ENCODE measurements at places on chromosomes 2 and 18.

DNA sequence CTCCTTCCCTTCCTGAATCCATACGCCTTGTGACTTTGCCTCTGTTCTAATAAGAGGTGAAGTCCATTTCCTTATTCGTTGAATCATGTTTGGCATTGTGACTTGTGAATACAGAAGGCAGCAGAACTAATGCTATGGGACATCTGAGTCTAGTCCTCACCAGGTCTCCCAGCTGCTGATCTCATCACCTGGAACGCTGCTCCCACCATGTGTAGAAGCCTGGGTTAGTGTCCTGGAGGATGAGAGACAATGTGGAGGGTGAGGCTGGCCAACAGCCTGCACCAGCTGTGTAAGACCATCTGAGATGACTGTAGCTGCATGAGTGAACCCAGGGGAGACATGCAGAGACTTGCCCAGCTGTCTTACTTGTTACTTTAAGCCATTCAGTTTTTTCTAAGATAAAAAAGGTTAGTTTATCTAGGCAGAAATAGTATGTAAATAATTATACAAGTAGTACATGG is 3.5 kb upstream of the HAAO start:
- DNase-seq: no peak

- DNase-seq: no peak
These were observed 15.7 kb downstream of the C2orf69 start for GRCh38 chr2:199926806-199927205.

DNA sequence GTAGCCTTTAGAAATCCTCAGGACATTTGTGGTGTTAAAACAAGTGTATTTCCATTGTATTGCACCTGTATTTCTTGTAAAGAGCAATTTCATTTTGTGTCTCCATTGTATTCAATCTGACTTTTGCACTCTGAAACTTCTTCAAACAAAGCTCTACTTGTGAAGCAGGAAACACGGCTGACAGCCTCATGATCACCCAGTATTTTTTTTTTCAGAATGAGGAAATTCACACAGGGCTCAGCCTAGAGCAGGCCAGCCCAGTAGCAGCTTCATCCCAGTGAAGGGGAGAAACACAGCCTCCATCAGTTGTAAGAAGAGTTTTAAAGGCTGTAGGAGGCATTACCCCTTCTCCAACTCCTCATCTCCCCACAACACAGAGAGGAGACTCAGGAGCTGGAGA is 175.9 kb upstream of the KLHL29 start:
- DNase-seq: no peak

GRCh38 chr18:68428661-68429060 is 286.2 kb downstream of the TMX3 start:
- DNase-seq: no peak

- DNase-seq: no peak
These were observed 127.7 kb downstream of the RAPGEF4 start for GRCh38 chr2:172863341-172863740.

DNA sequence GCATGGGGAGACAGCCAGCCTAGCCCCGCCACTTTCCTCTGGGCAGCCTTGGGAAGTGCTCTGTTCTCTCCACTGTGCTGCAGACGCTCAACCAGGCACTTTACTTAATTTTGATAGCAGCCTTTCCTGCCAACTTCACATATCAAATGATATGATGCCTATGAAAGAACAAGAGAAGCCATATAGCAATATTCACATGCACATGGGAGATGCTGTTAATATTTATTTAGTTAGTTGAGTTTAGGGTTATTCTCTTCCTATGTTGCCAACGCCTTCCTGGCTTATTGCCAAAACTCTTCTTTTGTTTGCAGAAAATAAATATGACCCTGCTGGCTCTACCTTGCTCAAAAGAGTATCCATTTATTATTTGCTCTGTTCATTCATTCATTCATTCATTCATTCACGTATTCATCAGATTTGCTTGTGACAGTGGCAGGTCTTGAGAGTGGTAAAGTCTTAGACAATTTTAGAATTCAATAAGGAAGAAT is 99.3 kb downstream of the GATA6 start:
- DNase-seq: no peak

DNA sequence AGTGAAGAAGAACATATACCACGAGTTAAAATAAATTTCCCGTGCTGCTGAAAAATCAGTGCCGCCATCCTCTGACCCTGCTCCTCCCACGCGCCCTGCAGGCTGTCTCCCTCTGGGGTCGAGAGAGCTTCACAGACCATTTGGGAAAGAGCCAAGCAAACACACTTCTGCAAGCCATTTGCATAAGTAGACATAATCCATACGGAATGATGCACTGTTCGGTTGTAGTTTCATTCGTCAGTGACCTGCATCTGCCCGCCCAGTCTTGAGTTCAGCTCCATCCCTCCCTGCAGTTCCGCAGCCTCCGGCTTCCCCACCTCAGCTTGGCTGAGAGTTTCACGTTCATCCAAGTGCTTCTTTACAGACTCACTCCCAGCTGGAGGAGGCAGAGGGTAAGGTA is 69.6 kb downstream of the TRAPPC12 start:
- no peak for DNase-seq

GRCh38 chr2:20168727-20169696 is 55.9 kb downstream of the SDC1 start:
- DNase-seq: no peak

DNA sequence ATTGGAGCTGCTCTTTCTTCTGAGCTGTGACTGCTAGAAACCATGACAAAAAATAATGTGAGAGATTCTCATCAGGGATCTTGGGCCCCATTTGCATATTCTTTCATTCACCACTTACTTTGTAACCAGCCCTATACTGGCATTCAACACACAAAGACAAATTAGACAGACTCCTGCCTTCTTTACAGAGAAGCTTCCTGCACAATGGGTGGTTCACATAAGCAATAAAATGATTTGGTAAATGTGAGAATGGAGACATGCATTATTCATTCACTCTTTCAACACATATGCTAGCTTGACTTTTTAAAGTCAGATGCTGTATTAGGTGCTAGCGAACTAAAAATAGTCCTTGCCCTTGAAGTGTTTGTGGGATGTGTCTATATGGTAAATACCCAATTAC is 174.4 kb downstream of the NCKAP5 start:
- no peak for DNase-seq

DNA sequence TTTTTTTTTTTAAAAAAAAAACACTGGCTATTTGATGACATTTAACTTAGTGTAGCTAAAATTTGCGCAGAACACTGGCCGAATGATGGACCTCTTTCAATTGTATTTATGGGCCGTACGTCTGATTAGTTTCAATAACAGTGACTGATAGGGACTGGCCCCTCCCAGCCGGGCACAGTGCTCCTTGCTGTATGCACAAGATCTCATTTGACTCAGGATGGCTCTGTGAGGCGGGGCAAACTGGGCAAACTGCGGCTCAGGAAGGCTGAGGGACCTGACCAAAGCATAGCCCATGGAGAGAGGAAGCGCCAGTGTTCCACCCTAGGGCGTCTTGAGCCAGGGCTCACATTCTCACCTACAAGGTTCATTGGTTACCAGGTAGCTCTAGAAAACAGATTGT is 21.2 kb downstream of the TRAF3IP1 start:
- no peak for DNase-seq

GRCh38 chr2:42046819-42047487 is 868 bp upstream of the PKDCC start:
- DNase-seq: no peak

DNA sequence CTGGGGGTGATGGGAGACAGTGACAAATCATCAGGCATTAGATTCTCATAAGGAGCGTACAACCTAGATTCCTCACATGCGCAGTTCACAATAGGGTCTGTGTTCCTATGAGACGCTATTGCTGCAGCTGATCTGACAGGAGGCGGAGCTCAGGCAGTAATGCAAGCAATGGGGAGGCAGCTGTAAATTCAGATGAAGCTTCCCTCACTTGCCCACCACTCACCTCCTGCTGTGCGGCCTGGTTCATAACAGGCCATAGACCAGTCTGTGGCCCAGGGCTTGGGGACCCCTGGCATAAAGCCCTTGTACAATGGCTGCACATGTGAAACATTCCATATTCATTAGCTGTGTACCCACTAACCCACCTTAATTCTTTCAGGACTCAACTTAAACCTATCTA is 18.0 kb downstream of the NMUR1 start:
- DNase-seq: no peak

All from HS-27A (cell line).